ENCODE measurements at places on chromosomes 7 and 10.

DNA sequence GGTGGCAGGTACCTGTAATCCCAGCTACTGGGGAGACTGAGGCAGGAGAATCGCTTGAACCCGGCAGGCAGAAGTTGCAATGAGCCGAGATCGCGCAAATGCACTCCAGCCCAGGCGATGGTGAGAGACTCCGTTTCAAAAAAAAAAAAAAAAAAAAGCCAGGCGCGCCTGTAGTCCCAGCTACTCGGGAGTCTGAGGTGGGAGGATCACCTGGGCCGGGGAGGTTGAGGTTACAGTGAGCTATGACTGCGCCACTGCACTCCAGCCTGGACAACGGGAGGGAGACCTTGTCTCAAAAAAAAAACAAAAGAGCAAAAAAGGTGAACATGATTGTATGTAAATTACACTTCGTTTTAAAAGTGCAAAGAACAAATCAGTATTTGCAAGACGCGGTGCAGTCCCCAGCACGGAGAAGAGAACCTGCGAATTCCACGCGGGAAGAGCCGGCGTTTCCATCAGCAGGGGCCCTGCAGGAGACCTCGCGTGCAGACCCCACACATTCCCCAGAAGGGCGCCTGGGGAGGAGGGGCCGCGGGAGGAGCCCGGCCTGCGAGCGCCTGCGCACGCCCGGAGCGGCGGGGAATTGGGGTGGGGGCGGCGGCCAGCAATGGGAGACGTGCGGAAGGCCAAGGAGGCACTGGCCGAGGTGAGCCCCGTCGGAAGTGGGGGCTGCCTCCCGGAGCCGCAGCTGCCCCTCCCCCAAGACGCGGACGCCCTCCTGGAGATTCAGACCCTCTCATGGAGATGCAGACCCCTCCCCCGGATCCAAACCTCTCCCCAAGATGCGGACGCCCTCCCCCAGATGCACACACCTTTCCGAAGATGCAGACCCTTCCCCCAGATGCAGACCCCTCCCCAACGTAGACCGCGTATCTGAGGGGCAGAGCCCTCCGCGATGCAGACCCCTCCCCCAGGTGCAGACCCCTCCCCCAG lies 16.7 kb upstream of the SUN1 start:
- DNase-seq: no peak

- no peak for DNase-seq
These were observed 34.7 kb downstream of the SVIL start for GRCh38 chr10:29600067-29600466.

DNA sequence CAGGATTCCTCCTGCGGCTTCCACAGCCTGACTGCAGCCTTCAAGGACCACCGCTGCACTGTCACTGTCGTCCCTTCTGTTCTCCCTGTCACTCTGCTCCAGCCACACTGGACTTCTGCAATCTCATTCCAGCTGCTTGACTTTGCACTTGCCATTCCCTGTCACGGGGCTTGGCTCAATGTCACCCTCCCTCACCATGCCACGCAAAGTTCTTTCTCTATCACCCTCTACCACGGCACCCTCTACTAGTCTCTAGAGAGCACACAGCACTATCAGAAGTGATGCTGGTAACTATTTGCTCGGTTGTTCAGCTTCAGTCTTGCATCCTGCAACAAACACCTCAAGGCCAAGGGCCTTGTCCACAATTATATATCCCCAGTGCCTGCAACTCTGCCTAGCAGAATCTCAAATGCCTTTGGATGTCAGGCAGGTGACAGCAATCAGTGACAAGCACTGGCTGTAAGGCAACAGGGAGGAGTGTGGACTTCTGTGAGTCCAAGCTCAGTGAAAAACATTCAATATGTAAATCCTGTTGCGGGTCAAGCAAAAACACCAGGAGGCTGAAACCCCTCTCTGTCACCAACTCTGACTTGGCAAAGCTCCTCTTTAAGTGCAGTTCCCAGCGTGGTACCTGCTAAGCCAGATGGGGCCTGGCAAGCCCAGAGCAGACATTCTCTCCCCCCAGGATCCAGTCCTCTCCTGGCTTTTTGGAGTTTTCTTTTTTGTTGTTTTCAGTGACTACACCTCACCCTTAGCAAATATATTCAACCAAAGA lies 259.9 kb downstream of the FGFR2 start:
- no peak for DNase-seq

GRCh38 chr10:5525561-5526341 lies 990 bp downstream of the CALML3 start:
- DNase-seq: no peak

GRCh38 chr10:26573674-26574073 lies 123.8 kb upstream of the PDSS1 start:
- DNase-seq: no peak

DNA sequence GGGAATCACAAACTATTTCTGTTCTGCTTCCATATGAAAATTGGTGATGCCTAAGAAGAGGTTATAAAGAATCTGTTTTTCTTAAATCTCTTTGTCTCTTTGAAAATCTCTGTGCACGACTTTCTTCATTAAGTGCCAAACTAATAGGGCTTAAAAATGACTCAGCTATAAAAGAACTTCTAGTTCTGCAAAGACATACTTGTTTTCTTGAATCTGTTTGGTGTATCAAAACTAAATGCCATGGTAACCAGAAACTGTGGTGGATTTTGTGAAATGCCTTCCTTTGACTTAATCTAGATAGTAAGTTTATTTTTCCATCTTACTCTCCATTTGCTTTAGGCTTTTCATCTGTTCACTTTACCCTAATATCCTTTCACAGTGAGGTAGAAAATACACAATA lies 417.8 kb downstream of the PARD3 start:
- no peak for DNase-seq

- no peak for DNase-seq
These were observed 69.6 kb downstream of the VPS50 start for GRCh38 chr7:93301736-93302135.

GRCh38 chr7:157553256-157553655 lies 216.5 kb downstream of the DNAJB6 start:
- DNase-seq: no peak

- no peak for DNase-seq
These were observed 1.6 kb downstream of the HOXA6 start for GRCh38 chr7:27145914-27146412.

DNA sequence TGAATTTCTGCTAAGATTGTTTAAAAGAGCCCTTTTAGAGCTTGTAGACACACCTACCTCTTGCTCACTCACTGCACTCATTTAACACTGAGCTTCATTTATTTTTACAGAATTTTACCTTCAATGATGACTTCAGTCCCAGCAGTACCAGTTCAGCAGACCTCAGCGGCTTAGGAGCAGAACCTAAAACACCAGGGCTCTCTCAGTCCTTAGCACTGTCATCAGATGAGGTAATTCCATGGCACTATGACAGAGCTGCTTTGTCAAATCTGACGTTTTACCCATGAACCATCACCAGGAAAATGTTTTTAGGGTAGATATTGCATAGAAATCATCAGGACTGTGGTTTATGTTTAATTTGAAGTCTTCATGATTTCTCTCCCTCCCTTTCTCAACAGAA lies 38.2 kb downstream of the PON1 start:
- no peak for DNase-seq

GRCh38 chr10:102665904-102666509 lies 21.7 kb downstream of the TRIM8 start:
- DNase-seq: no peak

DNA sequence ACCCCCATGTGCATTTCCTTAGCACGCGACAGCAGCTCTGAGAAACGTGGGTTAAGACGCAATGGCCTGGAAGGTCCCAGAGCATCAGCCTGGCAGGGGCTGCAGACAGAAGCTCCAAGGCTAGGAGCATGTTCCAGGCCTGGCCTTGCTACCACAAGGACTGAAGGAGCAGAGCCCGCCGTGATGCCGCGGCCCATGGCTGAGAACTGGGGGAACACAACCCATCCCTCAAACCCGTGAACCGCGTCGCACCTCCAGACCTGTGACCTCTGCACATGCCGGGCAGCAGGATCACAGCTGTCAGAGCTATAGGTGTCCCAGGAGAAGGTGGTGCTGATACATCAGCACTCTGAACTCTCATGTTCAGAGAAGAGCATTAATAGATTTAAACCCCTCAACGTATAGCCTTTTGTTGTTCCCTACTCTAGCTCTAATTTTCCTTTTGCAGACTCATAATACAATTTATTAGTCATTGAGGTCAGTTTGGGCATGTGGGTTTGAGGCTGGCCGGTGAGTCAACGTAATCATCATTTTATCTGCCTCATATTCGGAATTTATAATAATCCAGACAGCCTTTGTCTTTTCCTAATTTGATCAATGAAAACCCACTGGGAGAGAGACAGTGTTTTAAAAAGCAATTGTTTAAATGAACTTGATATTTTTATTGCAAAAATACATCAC lies 222.5 kb upstream of the TCERG1L start:
- DNase-seq: no peak
